Right ventricle myocardium inferior (tissue), 1 donor: ENCODE measurements at places on chromosomes 1 and 21. TPM values are rescaled to one million over a fixed set of nuclear protein-coding genes. Genes with fewer than 3 reads are reported as not detected.

GRCh38 chr1:205348554-205349487 lies 7.9 kb downstream of the KLHDC8A start:
- no peak for DNase-seq

- no peak for DNase-seq
Observed at GRCh38 chr1:51044834-51045233, 57.2 kb upstream of the C1orf185 start.

GRCh38 chr1:215360758-215361157 lies 206.3 kb upstream of the KCTD3 start:
- no peak for DNase-seq

GRCh38 chr1:1165900-1166421 lies 7.7 kb upstream of the TTLL10 start:
- DNase-seq, result peak; percentile 70

Gene RASSF5
- 5.3 TPM for total RNA-seq

- no peak for DNase-seq
Observed at GRCh38 chr1:30144831-30145230, 578.6 kb downstream of the MATN1 start.

DNA sequence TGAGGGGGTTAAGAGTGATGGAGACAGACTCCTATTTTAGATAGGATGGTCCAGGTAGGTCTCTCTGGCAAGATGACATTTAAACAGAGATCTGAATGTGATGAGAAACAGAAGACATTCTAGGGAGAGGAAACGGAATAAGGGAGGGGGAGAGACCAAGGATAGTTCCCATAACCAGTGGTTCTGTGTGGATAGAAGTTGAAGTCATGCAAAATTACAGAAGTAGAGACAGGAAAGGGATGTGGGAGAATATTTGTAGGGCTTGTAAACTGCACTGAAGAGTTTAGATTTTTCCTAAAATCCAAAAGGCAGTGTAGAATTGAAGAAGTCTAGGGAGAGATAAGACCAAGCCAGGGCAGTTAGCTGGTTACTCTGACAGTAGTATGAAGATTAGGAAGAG lies 200.6 kb downstream of the GRIK1 start:
- DNase-seq, result no peak

Gene CNKSR1
- 1.8 TPM for total RNA-seq

GRCh38 chr1:176843352-176844297 lies 320.9 kb downstream of the ASTN1 start:
- DNase-seq, result no peak

DNA sequence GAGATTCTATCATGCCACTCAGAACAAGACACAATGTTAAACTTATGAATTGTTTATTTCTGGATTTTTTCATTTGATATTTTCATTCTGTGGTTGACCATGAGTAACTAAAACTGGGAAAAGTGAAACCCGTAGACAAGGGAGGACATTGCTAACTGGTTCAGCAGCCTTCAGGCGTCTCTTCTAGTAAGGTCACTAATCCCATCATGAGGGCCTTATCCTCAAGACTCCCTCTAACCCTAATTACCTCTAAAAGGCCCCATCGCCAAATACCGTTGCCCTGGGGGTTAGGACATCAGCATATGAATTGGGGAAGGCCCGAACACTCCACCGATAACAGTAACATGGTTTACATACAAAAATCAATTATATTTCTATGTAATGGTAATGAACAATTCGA lies 247.6 kb downstream of the TM2D1 start:
- no peak for DNase-seq

GRCh38 chr1:240152611-240153297 lies 61.1 kb downstream of the FMN2 start:
- DNase-seq, result no peak

DNA sequence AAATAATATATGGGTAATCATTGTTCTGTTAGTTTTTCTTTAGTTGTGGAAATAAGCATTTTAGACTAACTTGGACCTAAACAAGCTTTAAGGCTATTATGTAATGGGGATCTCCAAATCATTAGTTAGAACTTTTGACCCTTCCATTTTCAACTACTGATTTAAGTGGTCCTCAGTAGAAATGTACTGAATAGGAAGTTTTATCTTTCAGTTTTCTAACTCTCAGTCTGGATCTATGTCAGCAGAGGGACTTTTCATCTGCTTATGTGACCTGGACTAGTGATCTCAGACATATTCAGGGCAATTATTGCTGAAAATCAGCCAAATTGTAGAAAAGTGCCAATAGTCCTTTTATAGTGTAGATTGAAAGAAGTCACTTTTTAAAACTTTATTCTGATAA lies 56.0 kb downstream of the SASS6 start:
- DNase-seq, result no peak

DNA sequence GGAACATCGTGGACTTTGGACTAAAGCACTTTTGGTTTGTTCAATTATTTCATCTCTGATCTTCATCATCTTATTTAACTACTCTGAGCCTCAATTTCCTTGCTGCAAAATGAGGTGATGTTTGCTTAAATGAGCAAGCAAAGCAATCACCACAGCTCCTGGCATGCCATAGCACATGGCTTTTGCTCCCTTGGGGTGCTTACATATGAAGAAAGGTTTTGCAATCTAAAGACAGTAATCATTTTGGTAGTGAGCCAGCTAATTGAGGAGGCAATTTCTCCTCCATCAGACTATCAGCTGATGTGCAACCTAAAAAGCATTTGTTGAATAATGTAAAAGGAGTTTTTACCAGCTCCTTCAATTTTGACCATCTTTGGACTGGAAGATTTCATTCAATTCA lies 68.8 kb upstream of the KCNJ15 start:
- no peak for DNase-seq

DNA sequence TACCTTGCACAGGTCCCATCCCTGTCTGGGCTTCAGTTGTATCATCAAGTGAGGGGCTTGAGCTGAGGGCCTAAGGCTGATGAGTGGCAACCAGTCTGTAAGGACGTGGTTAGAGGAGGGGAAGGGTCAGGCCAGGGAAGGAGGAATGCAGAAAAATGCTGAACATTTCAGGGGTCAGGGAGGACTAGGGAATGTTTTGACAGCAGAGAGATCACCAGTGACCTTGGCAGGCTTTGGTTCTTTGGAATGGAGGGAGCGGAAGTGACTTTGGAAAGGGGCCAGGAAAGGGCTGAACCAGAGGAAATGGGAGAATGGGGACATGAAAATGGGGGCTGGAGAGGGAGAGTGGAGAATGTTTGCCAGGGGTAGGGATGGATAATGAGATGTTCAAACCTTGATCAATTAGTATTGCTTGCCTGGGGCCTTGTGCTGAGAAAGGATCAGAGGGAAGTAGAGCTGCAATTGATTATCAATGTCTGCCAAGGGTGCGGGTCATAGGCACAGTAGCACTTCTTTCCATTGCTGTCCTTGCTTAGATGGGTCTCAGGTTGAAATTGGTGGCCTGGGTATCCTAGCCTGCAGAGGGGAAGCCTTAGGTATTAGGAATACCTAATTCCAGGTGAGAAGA lies 7.4 kb downstream of the LDLRAP1 start:
- no peak for DNase-seq

DNA sequence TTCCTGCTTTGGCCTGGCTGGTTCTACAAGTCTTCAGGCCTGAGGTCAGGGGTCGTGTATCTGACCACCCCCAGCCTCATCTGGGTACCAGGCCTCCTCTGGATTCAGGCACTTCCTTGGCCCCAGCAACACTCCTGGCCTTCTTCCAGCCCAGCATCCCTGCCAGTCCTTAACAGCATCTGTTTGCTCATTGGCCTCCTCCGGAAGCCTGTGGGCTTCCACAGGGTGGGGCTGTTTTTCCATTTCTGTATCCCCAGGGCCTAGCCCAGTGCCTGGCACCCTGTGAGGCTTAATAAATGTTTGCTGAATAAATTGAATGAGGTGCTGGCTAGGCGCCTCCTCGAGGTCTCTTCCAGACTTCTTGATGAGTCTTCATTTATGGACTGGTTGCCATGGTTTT lies 21.5 kb upstream of the GPR37L1 start:
- DNase-seq, result no peak

- no peak for DNase-seq
Observed at GRCh38 chr1:26059906-26060305, 7.5 kb downstream of the TRIM63 start.
